Activated CD8-positive, alpha-beta T cell treated with anti-CD3 and anti-CD28 coated beads for 36 hours (primary cell): ENCODE measurements at places on chromosomes 6 and 20.

- no peak for DNase-seq
These were observed 182.5 kb upstream of the JARID2 start for GRCh38 chr6:15063253-15063853.

GRCh38 chr6:55469951-55470366 is 109.0 kb downstream of the HMGCLL1 start:
- DNase-seq: no peak

DNA sequence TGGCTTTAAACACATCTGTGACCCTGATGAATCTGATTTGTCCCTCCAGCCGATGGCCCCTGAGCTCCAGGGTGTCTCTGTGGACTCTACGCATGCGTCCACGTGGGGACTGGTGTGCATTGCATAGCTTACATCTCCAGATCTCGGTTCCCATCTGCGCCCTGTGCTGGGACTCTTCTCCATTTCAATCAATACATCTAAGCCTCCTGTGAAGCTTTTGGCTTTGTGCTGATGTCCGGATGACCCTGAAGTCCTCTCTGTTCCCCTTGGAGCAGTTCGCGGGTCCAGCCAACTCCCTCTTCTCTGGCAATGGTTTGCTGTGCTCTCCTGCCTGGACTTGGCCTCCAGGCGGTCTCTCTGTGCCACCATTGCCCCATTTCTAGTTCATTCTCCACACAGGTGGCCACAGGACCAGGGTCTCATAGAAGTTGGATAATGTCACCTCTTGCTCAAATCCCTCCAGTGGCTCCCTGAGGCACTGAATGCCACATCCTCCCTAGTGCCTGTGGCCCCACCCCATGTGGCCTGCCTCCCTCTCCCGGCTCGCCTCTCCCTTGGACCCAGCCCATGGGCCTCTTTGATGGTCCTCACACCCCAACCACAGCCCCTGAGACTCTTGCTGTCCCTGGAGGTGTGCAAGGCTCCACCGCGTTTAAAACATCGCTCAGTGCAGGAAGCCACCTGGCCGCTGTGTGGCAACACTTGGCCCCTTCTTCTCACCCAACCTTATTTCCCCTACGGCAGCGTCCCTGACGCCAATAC is 155.4 kb downstream of the SYCP2 start:
- DNase-seq: no peak

- no peak for DNase-seq
These were observed 11.2 kb upstream of the TTK start for GRCh38 chr6:79993012-79993910.

DNA sequence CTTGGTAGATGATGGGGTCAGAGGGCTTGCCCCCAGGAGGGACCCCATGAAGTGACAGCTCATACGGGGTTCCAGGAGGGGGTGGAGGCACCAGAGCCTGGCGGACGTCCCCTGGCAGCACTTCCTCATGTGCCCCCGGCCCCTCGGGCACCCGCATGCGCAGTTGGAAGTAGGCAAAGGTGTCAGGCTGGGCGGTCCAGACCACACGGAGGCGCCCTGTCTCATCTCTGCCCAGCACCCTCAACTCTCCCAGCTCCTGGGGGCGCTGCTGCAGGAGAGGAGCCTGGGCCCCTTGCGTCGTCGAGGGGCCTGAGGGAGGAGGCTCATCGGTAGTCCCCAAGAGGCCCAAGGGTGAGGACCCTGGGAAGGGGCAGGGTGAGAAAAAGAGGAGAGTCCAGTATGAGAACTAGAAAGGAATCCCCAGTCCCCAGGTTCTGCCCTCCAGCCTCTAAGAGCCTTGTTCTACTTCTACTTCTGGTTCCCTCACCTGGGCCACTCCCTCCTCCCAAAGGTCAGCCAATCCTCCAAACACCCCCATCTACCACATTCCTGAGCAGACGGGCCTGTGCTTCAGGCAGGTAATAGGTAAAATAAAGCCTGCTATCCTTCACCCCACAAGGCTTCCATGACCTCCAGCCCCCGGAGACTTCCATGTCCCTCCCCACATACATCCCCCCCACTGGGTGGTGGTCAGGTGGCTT is 23.2 kb downstream of the TNXB start:
- no peak for DNase-seq

DNA sequence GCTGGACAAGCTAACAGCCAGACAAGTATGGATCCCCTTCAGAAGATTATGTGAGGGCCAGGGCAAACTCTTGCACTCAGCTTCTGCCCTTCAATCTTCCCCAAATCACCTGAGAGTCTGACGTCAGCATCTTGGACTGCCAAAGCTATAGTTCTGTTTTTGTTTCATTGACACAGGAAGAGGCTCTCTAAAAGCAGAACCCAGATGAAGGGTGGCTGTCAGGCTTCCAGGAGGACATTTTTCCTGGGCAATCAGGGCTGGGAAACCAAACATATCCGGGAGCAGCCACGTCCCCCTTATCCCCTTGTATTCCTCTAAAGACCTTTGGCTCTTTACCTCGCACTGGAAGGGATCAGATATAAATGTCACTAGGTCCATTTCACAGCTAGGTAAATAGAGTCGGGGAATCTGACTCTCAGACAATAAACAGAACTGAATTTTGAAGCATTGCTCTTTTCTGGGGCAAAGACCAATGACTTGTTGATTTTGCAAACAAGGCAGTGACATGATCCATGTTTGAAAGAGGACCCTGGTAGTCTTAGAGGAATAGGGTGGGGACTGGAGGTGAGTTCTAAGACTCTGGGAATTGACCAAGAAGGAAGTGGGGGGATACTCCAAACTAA is 13.3 kb downstream of the MAFB start:
- no peak for DNase-seq

- no peak for DNase-seq
These were observed 92.3 kb downstream of the MRPL14 start for GRCh38 chr6:44034931-44035345.

DNA sequence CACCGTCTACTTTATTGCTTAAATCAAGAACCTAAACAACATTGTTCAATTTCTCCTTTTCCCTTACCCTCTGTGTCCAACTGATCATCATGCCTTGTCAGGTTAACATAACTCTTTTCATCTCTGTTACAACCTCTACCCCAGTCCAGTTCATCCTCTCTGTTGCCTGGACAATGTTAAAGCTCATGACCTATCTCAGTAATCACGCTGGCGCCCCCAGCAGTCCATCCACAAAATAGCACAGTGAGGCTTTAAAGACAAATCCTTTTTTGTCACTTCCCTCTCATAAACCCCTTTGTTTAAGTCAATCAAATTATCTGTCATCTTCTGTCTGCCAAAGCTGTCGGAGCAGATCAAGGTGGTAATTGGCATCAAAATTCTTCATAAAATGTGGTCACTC is 140.1 kb downstream of the QKI start:
- peak; percentile 83 for DNase-seq

DNA sequence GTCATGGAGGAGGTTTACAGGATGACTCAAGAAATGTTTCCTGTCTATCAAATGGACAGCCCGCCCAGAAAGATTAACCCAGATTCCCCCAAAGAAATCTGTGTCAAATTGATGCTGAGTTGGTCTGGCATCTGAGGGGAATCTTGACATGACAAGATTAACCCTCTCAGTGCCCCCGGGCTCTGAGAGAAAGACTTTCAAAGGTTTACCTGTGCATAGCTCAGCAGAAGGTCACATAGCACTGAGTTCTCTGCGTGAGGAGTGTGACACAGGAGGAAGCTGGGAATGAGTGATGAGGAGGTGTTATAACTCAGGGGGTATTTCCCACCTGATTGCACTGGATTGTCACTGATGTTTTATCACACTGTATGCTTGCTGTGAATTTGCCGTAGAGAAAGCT is 601.2 kb downstream of the DHX35 start:
- peak; percentile 2 for DNase-seq

- DNase-seq: no peak
These were observed 182.0 kb downstream of the ZDHHC14 start for GRCh38 chr6:157562997-157563396.

GRCh38 chr6:112040956-112041355 is 12.9 kb upstream of the CCN6 start:
- no peak for DNase-seq

GRCh38 chr6:167977717-167978467 is 19.6 kb upstream of the KIF25 start:
- DNase-seq: no peak

- DNase-seq: peak; percentile 70
These were observed 14.2 kb downstream of the PAX1 start for GRCh38 chr20:21719592-21720214.

DNA sequence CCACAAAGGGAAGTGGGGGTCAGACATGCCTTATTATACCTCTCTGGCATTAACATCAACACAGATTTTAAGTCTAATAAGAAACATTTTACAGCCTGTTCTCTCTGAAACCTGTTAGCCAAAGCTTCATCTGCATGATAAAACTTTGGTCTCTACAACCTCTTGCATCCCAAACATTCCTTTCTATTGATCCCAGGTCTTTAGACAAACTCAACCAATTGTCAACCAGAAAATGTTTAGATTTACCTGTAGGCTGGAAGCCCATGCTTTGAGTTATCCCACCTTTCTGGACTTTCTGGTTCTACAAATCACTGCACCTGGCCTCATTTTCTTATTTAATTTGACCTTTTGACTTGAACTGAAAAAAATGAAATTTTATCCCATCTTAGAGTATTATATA is 20.8 kb downstream of the MCM8 start:
- DNase-seq: no peak

- DNase-seq: no peak
These were observed 108.8 kb upstream of the TCF21 start for GRCh38 chr6:133779916-133780695.

DNA sequence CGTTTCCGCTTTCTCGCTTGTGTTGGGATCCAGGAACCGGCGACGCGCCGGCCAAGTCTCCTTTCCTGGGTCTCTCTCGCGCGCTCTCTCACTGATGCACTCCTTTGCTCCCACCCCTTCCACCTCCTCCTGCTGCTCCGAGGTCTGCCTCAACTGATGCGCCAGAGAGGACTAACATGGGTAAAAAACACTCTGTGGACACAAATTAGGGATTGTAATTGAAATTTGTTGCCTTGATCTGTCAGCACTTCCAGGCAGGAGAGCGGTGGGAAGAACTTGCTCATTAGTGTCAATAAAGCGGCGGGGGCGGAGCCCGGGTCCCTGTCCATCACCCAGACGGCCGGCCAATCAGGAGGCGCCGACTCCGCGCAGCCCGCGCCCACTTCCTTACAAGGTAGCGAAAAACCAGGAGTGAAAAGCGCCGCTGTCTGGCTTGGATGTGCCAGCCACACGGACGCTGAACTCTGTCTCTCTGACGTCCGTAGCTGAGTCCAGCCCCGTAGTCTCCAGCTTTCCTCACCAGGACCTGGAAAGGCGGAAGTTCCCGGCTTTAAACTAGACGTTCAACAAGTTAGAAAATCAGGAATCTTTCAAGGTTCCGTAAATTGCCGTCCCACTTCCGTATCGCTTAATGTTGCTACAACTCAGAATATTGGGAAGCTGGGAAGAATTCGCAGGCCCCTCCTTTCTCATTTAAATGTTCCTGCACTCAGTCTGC is at the start of gene TBX18:
TBX18 (minus strand) TSS at position 267 of the 718 bp plus-strand sequence. CDS start 417 bp downstream, outside the sequence.
- peak; percentile 54 for DNase-seq

GRCh38 chr6:81766482-81767069 is 14.1 kb upstream of the TENT5A start:
- DNase-seq: no peak

DNA sequence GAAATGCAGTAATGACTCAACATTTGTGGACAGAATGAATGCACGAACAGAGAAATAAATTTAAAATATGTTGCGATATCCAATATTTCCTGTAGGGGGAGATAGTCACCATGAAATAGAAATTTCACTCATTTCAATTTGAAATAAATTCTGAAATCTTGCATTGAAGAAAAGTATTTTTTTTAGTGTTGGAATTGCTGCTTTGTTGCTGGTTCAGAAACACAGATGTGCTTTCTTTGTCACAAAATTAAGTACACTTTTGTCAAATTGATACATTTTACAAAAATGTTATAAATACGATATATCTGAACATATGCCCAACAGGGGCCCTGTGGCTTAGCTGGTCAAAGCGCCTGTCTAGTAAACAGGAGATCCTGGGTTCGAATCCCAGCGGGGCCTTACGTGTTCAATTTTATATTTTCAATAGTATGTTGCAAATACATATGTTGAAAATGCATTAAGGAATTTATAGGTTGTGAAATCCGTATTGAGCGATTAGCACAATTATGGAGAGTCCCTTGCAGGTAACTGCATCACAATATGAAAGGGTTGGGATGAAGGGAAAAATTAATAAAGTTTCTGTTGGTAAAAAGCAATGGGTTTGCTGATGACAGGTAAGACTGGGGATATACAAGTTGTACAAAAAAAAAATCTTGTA is 85.4 kb upstream of the PRSS16 start:
- peak; percentile 81 for DNase-seq

DNA sequence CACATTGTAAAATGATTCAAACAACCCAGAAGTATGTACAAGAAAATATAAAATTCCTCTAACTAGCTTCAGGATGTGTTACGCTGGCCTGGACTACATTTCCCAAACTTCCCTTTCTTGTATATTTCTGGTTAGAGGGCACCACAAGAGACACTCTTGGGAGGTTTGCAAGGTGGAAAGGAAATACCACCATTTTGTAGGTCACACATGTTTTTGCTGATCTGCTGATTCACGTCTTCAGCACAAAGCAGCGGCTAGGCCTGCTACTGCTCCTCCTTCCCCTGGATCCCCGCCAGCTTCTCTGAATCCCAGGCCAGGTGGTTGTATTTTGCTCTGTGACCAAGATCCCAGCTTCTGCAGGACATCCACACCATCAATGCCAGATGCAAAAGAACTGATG is 104.2 kb downstream of the AGPAT4 start:
- no peak for DNase-seq

GRCh38 chr6:46338131-46338530 is 153.1 kb downstream of the RCAN2 start:
- no peak for DNase-seq

DNA sequence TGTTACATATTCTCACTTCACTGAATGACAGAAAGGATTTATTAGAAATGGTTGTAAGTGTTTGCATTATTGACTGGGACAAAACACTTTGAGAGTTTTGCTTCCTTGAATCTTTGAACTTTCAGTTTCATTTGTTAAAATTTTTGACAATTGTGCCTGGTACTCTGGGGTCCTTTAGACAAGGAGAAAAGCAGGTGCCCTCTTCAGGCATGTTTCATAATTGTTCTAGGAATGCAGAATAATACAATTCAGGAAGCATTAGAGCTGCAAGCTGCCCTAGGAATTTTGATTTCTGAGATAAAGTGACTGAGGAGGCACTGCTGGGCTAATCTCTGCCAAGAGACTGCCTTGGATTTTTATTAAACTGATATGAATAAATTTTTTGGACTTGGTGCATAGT is 49.7 kb downstream of the TOP1 start:
- DNase-seq: no peak

- no peak for DNase-seq
These were observed 250.9 kb downstream of the ANKRD60 start for GRCh38 chr20:57977569-57977968.

GRCh38 chr6:34586327-34587040 is 30.4 kb upstream of the SPDEF start:
- no peak for DNase-seq

DNA sequence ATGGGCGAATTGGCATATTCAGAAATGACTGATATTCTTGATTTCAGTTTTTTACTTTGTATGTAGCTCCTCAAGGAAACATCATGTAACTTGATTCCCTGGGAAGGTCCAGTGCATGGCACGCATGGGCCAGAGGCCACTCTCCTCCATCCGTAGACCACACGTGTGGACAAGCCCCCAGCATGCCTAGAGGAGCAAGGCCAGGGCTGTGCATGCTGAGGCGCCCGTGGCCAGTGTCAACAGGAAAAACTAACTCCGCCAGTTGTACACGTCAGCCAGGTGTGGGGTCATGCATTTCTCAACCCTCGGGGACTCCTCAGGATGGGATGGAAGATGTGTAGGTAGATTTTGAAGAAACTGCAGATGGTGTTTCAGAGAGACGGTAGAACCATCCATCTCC is 37.8 kb upstream of the CD93 start:
- no peak for DNase-seq

- no peak for DNase-seq
These were observed 11.9 kb downstream of the FAM184A start for GRCh38 chr6:119066517-119066916.
